ENCODE measurements at places on chromosomes 16 and 17.

- DNase-seq = no peak
Observed at GRCh38 chr17:43482103-43483012, 1.4 kb upstream of the DHX8 start.

DNA sequence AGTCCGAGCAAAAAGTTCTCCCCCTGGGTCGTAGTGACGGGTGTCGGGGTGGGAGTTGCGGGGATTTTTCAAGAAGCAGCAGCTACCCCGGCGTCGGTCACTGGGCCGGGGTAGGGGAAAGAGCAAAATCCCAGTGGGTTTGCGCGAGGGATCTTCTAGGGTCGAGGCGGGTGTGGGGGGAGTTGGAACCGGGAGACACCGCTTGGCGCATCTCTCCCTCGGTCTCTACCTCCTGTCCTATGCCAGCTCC lies 2.3 kb upstream of the UBTF start:
- DNase-seq = no peak

- DNase-seq = no peak
Observed at GRCh38 chr17:48575673-48576478, 2.3 kb downstream of the HOXB4 start.

DNA sequence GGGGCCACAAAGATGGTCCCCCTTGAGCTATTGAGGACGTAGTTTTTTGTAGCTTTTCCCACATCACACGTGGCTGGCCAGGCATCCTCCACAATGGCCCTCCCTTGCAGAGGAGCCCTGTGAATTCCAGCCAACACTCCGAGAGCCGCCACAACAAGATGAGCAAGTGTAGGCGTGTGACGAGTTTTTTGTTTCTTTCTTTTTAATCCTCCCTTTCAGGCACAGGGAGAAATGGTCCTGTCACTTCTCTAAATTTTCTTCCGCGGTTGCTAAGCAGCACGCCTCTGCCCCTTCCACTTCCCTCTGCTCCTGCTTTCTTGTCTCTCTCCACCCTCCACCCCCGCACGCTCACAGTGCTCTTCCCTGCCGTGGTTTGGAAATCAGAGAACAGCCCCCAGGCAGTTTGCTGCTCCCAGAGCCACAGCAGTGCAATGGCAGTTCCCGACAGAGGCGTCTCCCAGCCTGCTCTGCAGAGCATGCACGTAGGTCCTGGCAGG lies 68.0 kb upstream of the MRTFB start:
- no peak for DNase-seq

- no peak for DNase-seq
Observed at GRCh38 chr17:42691021-42691545, 8.8 kb downstream of the CNTNAP1 start.

DNA sequence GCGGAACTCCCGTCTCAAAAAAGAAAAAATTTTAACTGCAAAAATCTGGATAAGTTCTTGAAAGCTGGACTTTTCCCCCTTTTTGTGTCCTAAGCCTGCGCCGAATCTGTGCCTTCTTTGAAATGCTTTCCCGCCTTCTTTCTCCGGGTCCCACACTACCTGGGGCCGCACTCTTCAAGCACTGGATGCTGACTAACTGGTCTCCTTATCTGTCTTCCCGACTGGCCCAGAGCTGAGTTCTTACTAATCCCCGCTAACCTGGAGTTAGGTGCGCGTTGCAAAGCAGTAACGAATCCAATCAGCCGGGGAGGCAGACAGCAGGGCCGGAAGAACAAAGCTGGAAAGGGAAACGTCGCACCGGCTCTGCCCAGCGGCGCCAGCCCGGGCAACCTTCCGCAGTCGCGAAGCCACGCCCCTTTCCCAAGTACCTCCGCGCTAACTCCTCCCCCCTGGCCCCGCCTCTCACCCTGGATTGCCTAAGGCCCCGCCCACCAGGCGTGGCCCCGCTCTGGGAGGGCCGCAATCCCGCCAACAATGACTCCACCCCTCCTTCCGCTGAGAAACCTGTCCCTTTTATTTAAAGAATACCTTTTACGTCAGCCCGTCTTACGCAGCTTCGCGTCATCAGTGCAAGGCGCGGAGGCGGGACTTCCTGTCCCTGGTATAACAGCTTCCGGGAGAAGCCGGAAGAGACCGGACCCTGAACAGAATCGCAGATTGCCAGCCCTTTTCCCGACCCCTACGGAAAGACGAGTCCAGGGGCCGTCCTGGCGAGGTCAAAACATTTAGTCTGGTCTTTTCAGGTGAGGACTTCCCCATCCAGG lies at the start of gene TMUB2:
Gene TMUB2, plus strand, starts transcription at position 666 of the 824 bp plus-strand sequence. CDS start 737 bp downstream, outside the sequence.
- DNase-seq = peak; percentile 99

GRCh38 chr16:67658849-67659674 lies 998 bp downstream of the ACD start:
- DNase-seq = no peak

DNA sequence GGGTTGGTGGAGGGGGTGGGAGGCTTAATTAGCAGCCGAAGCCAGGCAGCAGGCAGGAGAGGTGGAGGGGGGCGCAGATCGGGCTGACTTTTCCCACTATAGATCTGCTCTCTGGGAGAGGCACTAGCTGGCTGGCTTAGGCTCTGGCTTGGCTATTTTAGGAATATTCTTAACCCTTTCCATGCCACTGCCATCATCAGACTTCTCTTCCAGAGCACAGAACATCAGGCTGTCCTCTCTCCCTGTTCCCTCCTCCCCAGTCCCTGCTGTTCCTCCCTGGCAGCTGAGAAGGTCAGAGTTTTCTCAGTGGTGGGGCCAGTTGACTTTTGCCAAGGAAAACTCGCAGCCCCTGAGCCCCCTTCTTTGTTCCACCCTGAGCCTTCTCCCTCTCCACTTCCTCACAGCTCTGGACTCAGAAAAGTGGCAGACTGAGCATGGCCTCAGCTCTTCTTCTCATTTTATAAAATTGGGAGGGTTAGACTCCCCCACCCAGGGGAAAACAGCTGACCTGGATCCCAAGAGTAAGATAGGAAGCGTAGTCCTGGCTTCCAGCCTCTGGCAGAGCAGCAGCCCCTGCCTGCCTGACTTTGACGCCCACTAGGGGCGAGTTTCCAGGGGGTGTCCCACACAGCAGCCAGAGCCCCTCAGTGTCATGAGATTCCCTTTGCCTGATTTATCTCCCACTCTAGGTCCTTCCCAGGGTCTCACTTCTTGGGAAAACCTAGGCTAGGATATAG lies 9.9 kb upstream of the C1QL1 start:
- DNase-seq = no peak

DNA sequence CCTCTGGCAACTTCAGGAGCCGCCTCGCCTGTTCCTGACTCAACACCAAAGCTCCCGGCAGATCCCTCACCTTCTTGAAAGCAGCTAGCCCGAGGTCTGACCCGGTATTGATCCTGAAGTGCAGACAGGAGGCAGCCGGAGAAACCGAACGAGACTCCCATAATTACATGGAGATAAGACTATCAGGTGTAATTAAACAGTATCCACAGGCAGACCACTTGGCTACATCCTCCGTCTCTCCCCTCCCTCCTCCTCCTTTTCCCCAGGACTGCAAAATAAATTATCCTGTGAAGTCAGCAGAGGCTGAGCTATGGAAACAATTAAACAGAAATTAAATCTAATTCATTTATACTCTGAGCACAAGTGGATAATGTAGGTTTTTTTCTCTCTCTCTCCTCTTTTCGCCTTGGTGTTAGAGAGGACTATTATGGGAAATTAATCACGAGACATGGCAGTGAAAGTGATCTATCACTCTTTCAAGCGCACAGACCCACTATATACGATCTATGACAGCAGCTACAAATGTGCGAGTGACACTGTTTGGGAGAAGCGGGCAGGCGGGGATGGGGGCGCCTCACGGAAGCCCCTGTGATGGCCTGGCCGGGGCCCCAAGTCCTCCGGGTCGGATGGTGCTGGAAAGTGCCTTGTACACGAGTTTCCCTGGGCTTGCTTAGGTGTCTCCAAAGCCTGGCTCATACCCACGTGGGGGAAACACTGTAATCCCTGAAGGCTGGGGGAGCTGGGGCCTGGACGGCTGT lies 92.8 kb downstream of the RBFOX3 start:
- no peak for DNase-seq

DNA sequence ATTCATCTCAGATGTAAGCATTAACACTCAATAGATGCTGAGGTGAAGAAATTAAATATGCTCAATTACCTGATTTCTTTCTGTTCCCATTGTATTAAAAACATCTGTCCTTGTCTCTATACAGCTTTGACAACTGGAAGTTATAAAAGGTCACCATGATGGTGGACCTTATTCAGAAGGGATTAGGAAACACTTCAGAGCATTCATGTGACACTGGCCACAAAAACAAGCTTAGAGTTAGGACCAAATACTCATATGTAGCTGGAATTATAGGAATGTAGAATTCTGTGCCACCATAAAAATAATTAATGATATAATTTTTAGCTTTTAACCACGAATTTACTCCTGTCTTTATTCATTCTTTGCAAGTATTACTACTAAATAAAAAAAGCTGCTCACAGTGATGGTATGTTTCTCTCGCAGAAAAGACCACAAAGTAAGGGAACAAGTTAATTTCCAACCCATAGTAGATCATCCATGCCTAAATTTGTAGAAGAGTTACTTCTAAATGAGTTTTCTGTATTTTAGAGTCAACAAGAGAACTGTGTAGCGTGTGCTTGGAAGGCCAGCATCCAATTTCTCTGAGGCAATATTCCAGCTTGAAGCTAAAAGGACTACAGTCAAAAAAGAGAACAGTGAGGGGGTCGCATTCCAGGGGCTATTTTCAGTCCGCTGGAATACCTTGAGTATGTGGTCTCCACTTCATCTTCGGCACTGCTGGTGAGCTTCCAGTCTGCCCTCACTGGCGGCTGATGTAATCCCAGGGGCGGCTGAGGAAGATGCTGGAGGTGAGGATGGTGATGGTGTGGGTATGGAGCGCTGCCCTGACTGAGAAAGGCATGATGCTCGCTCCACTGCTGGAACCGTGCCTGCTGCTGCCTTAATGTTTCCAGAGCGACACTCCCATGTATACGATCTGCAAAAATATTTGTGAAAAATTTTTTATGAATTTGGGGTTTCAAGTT lies 63.7 kb downstream of the CACNG1 start:
- DNase-seq = no peak

GRCh38 chr17:69326377-69327059 lies 415 bp downstream of the ABCA5 start:
- DNase-seq = no peak

GRCh38 chr16:78129349-78129748 lies 29.9 kb downstream of the WWOX start:
- no peak for DNase-seq

- DNase-seq = no peak
Observed at GRCh38 chr16:71851746-71852145, 6.0 kb downstream of the ATXN1L start.

GRCh38 chr17:81086789-81087551 lies 52.0 kb downstream of the BAIAP2 start:
- no peak for DNase-seq

GRCh38 chr16:86679490-86679889 lies 101.1 kb downstream of the FOXL1 start:
- no peak for DNase-seq

GRCh38 chr16:30948667-30949649 lies at the start of gene ORAI3:
Gene ORAI3 (plus strand): TSS chr16:30949068. CDS start chr16:30949290, 222 bp downstream.
- DNase-seq = no peak

DNA sequence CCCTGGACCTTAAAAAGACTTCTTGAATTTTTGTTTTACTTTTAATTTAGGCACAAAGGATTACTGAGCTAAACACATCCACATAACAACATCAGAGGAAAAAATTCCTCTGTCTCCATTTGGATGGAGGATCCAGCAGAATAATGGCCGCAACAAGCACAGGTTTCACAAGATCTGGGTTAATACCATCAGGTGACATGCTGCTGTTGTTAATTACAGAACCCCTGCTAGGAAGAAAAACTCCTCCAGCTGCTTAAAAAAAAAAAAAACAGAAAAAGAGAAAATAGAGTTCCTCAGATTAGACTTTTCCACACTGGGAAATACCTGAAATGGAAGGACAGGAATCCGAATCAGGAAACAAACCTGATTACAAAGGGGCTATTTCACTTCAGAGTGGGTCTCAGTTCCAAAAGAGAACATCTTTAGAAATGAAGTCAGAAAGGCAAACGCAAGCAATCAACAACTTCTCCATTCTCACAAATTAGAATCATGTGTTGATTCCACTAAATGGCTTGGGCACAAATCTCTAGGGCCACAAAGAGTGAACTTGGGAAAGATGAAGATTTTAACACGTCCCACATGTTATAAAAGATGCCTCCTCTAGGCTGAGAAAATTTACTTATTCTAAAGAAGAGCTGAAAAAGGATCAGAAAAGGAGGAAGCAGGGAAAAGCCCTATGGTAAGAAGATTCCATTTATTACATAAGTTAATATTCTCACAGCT lies 44.0 kb downstream of the SPOP start:
- DNase-seq = no peak

DNA sequence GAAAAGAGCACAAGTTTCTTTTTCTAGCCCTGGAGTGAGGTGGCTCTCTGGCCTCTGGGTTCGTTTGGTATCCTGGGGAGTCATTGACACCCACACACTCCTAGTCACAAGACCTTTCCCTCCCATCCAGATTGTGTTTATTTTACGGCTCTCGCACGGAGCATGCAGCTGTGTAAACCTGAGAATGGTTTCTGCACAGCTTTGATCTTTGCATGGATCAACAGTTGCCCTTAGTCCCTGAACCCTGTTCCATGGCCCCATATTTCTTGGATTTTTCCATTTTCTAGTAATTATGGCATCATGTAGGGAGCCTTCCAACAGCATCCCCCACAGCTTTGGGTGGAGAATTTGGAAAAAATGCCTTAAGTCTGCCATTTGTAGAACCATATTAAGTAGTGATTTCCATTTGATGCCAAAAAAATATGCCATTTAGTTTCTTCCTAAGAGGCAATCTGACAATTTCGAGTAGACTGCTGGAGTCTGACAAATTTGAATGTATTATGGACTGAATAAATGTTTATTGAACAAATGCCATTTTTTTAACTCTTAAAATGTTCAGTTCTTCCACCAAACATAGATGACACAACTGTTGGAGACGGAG lies 197.7 kb downstream of the WWOX start:
- DNase-seq = no peak

DNA sequence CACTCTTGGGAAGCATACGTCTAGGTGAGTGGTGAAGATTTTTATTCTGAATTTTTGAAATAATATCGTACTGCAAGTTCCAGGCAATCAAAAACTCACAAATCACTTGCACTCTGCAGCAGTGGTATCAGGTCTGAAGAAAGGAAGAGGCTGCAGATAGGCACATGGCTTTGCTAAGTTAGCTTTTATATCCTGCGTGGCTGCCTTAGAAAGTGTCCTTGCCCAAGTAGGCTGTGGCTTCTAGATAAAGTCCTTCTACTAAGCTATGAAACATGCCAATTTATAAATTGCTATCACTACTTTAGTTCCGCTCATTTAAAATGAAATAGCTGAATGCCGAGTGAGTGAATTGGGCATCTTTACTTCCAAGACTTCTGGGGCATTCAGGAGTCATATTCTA lies 17.9 kb downstream of the WWOX start:
- no peak for DNase-seq

- DNase-seq = no peak
Observed at GRCh38 chr17:8740486-8740885, 4.2 kb downstream of the CCDC42 start.

GRCh38 chr16:72908362-72909167 lies 139.4 kb downstream of the ZFHX3 start:
- no peak for DNase-seq

DNA sequence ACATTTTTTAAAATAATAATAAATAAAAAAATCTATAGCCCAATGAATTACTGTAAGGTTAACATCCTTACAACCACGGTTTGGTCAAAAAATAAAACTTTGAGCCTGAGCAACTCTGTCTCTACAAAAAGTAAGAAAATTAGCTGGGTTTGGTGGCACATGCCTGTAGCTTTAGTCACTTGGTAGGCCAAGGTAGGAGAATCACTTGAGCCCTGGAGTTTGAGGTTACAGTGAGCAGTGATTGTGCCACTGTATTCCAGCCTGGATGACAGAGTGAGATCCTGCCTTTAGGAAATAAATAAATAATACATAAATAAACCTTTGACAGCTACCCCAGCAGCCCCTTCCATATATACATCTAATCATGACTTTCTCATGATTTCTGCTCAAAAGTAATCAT lies 26.9 kb upstream of the PHAF1 start:
- no peak for DNase-seq
